Right lung (tissue), 10 donors: ENCODE measurements at places on chromosomes 12 and 14. TPM values are rescaled to one million over a fixed set of nuclear protein-coding genes. Genes with fewer than 3 reads are reported as not detected.
A peak's percentile ranks its signal among the peaks of the same experiment; 100 is the strongest.

KRT3 gene
- not detected for polyA plus RNA-seq

TRIM9 gene
- 0.98 TPM for polyA plus RNA-seq

GPR162 gene
- polyA plus RNA-seq, result 12.1 TPM

ZBTB39 gene
- polyA plus RNA-seq, result 12.6 TPM

ALDH1L2 gene
- 4.9 TPM for polyA plus RNA-seq

HOXC10 gene
- polyA plus RNA-seq, result not detected

GLIPR1L1 gene
- polyA plus RNA-seq, result 0.76 TPM

CNOT2 gene
- 157 TPM for polyA plus RNA-seq

NTS gene
- polyA plus RNA-seq, result 8.1 TPM

ANO4 gene
- 4.7 TPM for polyA plus RNA-seq

- no peak for DNase-seq
These were observed 57.8 kb downstream of the C14orf132 start for GRCh38 chr14:96096639-96097610.

- DNase-seq, result no peak
These were observed 5.3 kb upstream of the LRRC10 start for GRCh38 chr12:69616025-69616424.

DNA sequence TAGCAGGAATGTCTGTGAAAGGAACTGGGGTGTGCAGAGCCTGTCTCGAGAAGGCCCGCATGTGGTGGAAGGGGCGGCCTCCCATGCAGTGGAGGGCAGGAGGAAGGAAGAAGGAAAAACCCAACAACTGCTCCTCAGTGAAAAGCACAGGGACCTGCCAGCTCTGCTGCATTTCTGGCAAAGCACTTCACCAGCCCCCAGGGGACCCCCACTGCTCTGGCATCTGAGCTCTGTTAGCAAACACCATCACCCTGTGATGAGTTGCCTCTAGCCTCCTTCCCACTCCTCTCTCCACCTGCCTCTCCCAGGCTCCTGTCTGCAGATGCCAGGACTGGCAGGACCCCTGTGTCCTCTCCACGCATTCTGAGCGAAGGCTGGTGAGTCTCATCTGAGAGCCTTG lies 69.0 kb upstream of the DDX11 start:
- DNase-seq, result no peak

GRCh38 chr14:24422261-24422660 lies 7.2 kb downstream of the CBLN3 start:
- DNase-seq, result no peak

- DNase-seq, result no peak
These were observed 152.0 kb downstream of the NDUFA12 start for GRCh38 chr12:94851396-94852028.

DNA sequence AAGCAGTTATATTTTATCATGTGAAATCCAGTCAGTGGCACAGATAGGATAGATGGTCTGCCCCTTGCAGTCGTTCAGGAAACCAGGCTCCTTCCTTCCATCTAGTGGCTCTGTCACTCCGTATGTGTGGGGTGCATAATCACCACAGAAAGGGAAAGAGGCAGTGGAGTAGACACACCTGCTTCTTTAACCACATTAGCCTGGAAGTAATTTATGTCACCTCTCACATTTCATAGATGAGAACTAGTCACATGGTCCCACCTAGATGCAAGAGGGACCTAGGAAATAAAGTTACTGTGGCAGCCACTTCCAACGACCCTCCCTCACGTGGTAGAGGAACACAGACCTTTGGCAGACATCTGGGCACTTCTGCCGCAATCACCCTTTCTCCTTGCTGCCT lies 14.2 kb upstream of the RNU6-8 start:
- no peak for DNase-seq

- peak; percentile 74 for DNase-seq
These were observed at the start of gene MSRB3 for GRCh38 chr12:65278576-65279368. MSRB3 (plus strand) TSS chr12:65278683; CDS start chr12:65308580, 29,897 bp downstream.

- DNase-seq, result no peak
These were observed 69.0 kb upstream of the RERGL start for GRCh38 chr12:18158774-18159557.

DNA sequence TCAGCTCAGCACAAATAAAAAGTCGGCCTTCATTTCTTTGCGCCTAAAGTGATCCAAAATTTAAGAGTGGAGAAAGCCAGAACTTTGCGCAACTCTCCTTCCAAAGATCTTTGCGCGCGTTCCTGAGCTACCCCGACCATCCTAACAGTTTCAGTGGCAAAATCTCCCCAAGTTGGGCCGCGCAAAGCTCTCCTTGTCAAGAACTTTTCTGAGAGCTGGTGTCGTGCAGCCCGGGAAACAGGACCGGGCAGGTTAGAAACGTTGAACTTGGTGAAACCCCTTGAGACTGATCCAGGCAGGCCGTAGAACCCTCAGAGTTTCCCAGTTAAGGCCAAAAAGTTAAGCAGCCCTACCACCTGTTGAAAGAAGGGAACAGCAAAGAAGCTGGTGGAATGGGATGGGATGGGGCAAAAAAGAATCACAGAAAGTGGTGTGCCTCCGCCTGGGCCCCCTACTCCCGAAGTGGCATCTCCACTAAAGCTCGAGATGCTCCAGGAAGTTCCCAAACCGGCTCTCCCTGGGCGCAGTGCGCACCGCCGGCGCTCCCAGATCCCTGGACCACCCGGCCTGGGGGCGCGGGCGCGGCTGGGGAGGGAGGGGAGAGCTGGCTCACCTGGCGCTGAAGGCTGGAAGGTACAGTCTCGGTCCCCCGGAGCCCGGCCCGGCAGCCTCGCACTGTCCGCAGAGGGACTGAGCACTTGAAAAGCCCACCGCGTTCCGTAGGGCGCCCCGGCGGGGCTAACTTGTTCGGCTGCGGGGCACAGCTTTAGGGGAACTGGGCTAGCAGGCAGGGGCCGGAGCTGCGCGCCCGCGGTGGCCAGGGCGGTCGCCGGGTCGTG lies 768 bp downstream of the DBX2 start:
- peak; percentile 2 for DNase-seq

DNA sequence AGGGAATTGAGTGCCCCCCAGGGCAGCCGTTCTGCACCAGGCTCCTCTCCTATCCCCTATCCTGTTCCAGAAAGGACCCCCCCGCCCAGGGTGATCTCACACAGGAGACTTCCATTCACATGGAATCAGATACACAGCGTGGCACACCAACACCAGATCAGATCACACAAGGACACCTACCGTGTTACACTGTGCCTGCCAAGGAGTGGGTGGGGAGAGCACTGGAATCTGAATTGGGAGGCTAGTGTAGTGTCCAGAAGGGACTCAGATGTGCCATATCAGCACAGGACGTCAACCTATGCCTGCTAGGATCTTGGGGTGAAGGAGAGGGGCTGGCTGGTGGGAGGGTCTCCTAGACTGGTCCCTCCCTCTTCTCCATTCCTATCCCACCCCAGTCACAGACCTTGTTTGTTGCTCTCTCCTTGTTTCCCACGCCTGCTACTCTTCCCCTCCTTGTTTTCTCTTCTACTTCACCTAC lies 2.3 kb downstream of the PTMS start:
- no peak for DNase-seq

GRCh38 chr14:71532790-71533189 lies 399.4 kb upstream of the RGS6 start:
- no peak for DNase-seq

- DNase-seq, result no peak
These were observed 377.1 kb upstream of the NOVA1 start for GRCh38 chr14:26974965-26975364.

GRCh38 chr12:14416658-14417057 lies 51.2 kb downstream of the ATF7IP start:
- peak; percentile 58 for DNase-seq
